ENCODE measurements at places on chromosomes 11 and 22. TPM values are rescaled to one million over a fixed set of nuclear protein-coding genes. Genes with fewer than 3 reads are reported as not detected.

Gene ANO5
- total RNA-seq: 13.9 TPM

Gene NXPE2
- 0.70 TPM for total RNA-seq

Gene C11orf65
- total RNA-seq: 0.64 TPM

Gene DDTL
- 2.5 TPM for total RNA-seq

Gene FOSL1
- not detected for total RNA-seq

Gene TRIM29
- total RNA-seq: 3.0 TPM

Gene C11orf16
- total RNA-seq: 0.47 TPM
